Activated CD8-positive, alpha-beta memory T cell treated with anti-CD3 and anti-CD28 coated beads, Interleukin-2, amount 50 U/mL, for 4 hours (primary cell): ENCODE measurements at places on chromosomes 2 and 18.

DNA sequence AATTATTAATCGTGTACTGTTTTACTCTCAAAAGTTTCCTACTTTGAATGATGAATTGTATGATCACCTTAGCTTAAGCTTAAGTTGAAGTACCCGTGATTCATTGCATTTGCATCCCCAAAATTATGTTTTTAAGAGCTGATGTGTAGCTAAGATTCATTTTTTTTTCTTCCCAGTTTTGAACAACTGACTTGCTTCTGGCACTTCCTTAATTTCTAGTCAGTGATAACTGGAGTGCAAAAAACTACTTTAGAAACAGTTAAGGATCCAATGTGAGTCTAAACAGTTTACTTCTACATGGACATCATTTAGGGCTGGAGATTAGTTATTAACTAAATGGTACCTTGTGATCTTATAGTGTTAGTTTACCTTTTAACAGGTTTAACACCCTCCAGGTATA is 124.0 kb upstream of the CAVIN2 start:
- DNase-seq, result no peak

- no peak for DNase-seq
Measured at GRCh38 chr2:3289171-3289515, 88.5 kb downstream of the EIPR1 start.

DNA sequence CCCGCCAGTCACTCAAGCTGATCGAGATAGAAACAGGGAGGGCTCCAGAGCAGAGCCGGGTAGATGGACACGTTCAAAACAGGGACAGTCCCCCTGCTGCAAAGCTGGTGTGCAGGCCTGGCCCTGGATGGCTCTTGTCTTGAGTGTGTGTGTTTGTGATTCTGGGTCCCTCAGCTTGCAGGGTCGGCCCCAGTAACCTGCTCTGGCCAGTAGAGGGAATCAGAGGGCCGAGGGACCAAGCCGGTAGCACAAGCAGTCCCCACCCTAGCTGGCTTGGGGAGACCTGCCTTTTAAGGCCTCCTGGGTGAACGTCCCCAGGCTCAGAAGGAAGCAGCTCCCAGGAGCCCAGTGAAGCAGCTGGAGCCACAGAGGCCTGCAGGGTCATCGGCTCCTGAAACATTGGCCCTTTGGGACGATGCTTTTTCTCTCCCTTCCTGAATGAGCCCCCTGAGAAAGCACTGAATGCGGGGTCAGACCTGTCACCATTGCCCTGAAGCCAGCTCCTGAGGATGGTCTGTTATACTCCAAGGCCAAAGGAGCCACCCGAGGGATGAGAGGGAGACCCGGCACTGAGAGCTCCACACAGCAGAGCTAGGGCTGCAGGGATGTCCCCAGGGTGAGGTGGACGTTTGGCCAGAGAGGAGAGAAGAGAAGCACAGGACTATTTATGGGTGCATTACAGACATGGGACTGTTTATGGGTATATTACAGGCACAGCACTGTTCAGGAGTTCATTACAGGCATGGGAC is 15.4 kb upstream of the MLPH start:
- DNase-seq, result peak; percentile 49

DNA sequence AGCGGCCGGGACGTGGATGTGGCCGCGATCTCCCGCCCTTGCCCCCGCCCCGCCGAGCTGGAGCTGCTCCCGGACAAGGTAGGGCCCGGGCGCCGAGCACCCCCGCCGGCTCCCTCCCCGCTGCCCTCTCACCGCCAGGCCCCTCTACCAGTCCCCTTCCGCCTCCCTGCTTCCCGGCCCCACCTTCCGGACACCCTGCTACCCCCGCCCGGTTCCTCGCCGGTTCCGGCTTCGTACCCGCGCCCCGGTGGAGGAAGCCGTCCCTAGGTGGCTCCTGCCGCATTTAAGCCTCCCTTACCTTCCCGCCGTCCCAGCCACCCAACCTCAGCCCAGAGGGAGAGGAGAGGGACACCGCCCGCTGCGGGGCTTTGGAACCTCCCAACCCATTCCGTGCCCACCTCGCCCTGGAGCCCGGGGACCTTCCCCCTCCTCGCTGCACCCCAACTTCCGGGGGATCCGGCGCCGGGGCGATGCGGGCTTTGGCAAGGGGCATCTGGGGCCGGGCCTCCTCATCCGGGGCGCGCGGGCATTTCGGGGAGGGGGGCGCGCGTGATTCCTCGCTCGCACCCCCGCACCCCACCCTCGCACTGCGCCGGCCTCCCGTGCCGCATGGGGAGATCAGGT is 475 bp downstream of the B3GNT2 start:
- DNase-seq, result peak; percentile 56

DNA sequence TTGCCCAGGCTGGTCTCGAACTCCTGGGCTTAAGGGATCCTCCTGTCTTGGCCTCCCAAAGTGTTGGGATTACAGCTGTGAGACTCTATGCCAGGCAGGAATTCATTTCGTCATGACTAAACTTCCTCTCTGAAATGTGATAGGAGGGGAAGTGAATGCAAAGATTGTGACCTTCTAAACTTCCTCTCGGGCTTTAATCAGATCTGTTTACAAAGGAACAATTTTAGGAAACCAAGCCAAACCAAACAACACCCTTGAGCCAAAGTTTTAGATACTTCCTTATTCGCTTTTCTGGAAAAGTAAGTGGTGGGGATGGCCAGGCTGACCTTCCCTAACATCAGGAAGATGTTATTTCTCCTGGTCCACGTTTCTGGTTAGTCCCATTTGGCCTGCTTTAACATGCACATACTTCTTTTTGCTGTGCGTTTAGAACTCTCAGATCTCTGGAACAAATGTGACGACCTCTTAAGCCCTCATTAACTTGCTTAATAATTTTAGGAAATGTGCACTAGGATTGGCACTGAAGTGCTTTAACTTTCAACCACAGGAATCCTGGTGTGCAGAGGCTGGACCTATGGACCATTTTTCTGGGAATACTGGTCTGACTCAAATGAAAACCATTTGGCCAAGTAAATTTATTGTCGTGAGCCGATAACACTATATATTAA is 33.2 kb upstream of the YES1 start:
- DNase-seq, result no peak

DNA sequence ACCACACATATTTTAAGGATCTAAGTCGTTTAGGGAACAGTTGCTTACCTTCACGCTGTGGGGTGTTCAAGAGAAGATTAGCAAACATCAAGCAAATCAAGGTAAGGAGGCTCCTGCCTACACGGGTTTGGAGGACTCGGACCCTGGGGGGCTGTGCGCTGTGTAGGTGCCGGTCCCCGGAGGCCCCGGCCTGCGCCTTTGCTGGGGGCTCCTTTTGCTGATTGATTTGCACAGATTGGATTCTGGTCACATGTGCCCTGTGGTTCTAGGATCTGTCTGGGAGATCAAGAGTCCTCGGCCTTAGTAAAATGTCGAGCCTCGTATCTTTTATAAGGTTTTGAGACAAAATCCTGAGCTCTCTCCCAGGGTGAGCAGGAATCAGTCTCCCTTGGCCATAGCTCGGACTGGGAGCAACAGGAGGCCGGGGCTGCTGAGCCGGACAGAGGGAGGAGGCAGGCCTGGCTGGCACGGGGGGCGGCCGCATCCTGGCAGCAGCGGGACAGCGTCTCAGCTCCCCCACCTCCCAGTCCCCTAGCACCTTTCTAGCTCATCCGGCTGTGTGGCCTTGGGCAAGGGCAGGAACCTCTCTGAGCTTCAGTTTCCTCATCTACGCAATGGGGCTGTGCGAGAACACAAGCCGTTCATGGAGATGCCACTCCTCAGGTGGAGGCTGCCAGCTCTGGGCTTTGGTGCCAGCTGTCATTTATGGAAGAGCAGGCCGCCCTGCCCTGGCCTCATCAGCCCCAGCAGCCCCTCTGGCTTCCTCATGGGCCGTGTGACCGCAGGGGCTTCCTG is 147.2 kb downstream of the MBP start:
- DNase-seq, result peak; percentile 4

- DNase-seq, result no peak
Measured at GRCh38 chr18:33802955-33803354, 224.9 kb downstream of the ASXL3 start.

DNA sequence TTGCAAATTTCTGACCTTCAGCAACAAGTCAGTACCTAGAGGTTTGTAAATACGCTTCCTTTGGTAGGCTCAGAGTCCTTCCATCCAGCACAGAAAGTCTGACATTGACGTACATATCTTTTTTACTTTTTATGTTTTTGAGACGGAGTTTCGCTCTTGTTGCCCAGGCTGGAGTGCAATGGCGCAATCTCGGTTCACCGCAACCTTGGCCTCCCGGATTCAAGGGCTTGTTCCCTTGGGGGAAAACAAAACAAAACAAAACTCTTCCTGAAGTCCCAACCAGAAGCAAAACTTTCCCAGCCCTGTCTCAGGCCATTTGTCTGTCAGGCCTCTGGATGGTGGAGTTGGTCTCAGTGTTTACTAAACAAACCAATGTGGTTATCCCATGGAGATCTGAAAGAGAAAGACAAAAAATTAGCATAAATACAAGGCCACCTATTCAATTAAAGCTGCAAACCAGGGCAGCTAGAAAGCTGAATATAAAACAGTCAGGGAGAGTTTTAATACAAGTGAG is 29.6 kb upstream of the ATL2 start:
- DNase-seq, result no peak

GRCh38 chr2:147688242-147688641 is 156.6 kb upstream of the ACVR2A start:
- no peak for DNase-seq

DNA sequence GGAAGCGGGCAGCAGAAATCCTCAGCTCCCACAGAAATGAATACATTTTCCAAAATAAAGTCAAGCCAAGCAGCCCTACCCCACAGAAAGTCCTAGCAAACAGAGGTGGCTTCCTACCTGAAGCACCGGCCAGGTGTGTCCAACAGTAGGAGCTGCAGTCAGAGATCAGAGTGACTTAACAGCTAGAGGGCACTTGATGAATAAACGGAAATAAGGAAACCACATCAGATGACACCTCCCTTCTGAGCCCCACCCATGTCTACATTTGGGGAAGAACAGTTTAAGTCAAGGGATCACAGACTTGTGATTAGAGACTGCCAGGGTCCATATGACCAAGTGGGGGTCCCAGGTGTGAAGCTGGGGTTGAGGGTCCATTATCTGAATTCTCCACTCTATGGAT is at the start of gene CXCR1:
Gene CXCR1 (minus strand): TSS at position 172 of the 400 bp plus-strand sequence. CDS start 1,751 bp downstream, outside the sequence.
- peak; percentile 27 for DNase-seq

GRCh38 chr2:215283221-215283620 is 28.6 kb upstream of the ATIC start:
- DNase-seq, result no peak

GRCh38 chr2:181977661-181978350 is 7.8 kb upstream of the PPP1R1C start:
- no peak for DNase-seq

GRCh38 chr2:124315221-124315880 is 290.3 kb downstream of the CNTNAP5 start:
- no peak for DNase-seq

- peak; percentile 15 for DNase-seq
Measured at GRCh38 chr2:179031731-179032408, 18.1 kb downstream of the CCDC141 start.

- no peak for DNase-seq
Measured at GRCh38 chr2:168165397-168165796, 82.0 kb downstream of the STK39 start.

- no peak for DNase-seq
Measured at GRCh38 chr18:76754351-76754750, 68.0 kb upstream of the ZNF236 start.

- DNase-seq, result no peak
Measured at GRCh38 chr2:142290931-142291330, 160.1 kb upstream of the LRP1B start.

- DNase-seq, result no peak
Measured at GRCh38 chr18:65380986-65381385, 369.8 kb upstream of the CDH7 start.

DNA sequence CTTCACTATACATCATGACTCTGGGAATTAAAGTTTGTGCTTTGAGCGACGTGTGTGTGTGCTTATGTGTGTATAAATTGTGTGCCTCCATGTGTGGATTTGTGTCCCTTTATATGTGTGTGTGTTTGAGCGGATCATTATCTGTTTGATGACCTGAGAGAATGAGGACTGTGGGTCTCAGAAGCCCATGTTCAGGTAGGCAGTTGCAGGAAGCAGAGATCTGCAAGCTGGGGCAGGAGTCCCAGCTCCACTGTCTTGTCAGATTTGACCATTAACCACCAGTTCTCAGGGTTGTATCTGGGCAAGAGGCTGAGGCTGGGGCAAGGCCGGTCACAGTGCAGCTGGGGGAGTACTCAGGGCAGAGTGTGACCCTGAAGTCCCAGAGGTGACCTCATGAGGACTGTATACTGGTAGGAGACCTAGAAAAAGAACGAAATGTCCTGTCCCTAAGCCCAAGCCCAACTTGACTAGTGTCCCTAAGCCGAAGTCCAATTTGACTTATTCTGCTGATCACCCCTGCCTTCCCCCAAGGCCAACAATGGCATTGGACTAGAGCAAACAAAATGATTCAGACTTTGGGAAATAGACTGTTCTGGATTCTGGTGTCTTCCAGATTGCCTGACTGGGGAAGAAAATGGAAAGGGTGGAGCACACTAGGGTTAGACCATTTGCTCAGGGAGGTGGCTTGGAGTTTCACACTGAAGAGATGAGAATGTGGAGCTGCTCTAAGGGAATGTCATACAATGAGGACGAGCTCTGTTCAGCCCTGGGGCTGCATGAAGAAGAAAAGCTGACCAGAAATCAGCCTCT is 28.1 kb downstream of the RHOB start:
- DNase-seq, result no peak

DNA sequence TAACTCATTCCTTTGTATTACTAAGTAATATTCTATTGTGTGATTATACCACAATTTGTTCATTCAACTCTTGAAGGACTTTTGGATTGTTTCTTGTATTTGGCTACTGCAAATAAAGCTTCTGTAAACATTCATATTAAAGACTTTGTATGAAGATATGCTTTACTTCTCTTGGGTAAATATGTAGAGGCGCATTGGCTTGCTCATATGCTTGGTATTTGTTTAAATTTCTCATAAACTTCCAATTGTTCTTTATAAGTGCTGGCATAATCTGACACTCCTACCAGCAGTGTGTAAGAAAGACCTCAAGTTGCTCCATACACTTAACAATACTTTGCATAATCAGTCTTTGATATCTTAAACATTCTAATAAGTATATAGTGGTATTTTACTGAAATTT is 792.8 kb upstream of the LRRTM1 start:
- no peak for DNase-seq

DNA sequence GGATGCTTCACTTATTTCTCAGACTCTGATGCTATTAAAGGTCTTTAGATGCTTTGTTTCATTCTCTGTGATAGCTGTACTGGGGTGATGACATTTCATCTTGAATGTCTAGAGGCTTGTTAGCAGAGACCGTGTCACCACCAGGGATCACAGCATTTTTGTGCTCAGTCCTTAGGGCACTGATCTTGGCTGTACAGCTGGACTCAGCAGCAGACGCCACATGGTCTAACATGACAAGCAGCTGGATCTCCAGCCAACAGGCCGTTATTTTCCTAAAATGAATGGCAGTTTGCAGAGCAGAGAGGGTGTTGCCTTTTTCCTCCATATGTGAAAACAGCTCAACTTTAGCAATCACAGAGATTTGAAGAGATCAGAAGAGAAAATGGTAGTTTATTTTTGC is 491.8 kb downstream of the CDH2 start:
- no peak for DNase-seq

GRCh38 chr18:47413327-47413726 is 161.9 kb upstream of the SKOR2 start:
- DNase-seq, result no peak
